ENCODE measurements at places on chromosomes 5 and 9.

DNA sequence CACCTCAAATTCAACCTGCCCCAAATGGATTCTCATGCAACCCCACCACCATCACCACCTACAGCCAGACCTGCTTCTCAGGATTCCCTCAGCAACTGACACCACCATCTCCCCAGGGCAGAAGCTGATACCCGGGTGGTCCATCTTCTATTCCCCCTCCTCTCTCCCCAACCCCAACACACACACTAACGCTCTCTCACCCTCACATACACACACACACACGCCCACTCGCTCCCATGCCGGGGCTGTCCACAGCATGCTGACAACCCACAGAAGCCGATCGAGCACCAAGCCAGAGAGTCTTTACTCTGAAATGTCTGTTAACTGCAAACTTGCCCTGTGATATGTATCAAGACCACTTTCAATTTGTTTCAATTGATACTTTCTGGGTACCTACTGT is 28.4 kb downstream of the B4GALT1 start:
- DNase-seq: no peak

- DNase-seq: no peak
Observed at GRCh38 chr9:89872913-89873707, 268.3 kb downstream of the GADD45G start.

DNA sequence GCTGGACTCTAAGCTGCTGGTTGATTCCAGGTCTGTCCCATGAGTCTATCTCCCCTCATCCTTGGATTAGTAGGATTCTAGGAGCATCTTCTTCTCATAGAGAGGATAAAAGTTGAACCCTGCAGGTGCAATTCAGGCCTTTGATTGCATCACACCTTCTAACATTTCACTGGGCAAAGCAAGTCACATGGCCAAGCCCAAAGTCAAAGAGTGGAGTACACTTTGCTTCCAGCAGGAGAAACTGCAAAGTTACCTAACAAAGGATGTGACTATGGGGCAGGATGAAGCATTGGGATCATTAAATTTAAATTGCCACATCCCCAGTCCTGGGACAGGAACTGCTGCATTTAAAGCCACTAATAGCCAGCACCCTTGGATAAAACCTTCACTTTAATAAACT is 51.0 kb upstream of the EGFLAM start:
- no peak for DNase-seq

- no peak for DNase-seq
Observed at GRCh38 chr5:147613359-147613758, 103.5 kb upstream of the DPYSL3 start.

DNA sequence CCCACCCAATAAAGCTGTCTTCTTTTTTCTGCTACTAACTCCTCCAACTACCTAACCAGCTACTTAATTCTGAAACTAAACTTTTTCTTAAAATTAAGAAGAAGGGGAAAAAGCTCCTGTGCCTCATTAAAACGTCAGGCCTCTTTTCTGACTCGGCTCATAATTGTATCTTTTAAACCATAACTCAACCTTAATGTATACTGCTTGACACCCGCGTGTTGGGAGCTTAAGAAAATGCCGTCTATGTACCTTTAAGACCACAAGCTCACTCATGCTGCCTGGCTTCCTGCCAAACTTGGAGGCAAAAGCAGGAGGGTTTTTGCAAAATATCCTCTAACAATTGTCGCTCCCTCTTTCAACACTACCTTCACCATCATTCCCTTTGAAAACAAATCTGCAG is 5.0 kb downstream of the EBF1 start:
- peak; percentile 11 for DNase-seq

Data from T-helper 9 cell (primary cell).